Stimulated activated effector memory CD8-positive, alpha-beta T cell treated with anti-CD3 and anti-CD28 coated beads, Interleukin-12 subunit alpha, Interleukin-12 subunit beta, amount 100 ng/mL, for 72 hours (primary cell): ENCODE measurements at places on chromosomes 5 and 9.

- DNase-seq: no peak
These were observed 276.3 kb downstream of the SAXO1 start for GRCh38 chr9:18756712-18757125.

- DNase-seq: no peak
These were observed 2.3 kb downstream of the SUSD3 start for GRCh38 chr9:93060746-93061259.

GRCh38 chr9:76690246-76690972, 73.8 kb upstream of the PCA3 start:
- no peak for DNase-seq

- DNase-seq: no peak
These were observed 55.9 kb downstream of the OTULIN start for GRCh38 chr5:14720236-14720923.

DNA sequence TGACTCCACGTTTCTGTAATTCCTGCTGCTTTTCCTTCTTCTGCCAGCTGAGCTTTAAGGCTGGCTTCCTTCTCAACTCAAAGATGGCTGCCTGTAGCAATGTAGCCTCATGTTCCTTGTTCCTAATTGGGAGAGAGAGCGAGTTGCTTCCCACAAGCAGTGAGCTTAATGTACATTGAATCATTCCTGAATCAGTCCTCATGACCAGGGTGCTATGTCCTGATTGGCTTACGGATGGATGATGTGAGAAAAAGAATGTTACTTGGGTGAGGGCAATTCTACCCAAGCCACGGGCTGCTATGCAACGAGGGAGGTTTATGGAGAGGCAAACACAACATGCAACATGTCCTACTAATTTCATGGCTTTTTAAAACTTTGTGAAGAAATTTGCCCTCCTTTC, 356.2 kb downstream of the RASEF start:
- DNase-seq: no peak

DNA sequence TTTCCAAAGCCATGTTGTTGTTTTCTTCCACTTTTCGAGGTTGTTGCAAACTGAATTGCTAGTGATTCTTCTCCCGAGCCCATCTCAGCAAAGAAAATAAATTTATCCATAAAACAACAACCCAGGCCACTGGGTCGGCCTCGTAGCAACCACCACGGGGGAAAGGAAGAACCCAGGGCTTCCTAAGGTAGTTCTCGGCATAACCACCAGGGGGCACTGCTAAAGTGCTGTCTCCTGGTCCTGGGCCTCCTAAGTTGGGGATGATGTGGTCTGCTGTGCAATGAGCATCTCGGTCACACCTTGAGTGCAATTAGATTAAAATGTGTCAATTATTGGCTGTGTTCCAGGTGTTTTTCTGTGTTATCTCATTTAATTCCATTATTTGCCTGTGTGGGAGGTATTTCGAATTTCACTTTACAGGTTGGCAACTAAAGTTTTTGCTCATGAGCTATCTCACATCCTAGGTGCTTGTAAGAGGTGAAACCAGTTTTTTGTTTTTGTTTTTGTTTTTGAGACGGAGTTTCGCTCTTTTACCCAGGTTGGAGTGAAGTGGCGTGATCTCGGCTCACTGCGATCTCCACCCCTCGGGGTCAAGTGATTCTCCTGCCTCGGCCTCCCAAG, 102.8 kb upstream of the DAP start:
- DNase-seq: peak; percentile 50

- no peak for DNase-seq
These were observed 45.9 kb downstream of the RGS3 start for GRCh38 chr9:113509463-113509862.

GRCh38 chr9:32940740-32941139, 60.7 kb downstream of the APTX start:
- DNase-seq: no peak

GRCh38 chr9:83978992-83979811, 813 bp downstream of the HNRNPK start:
- DNase-seq: peak; percentile 91

- DNase-seq: no peak
These were observed 542.1 kb upstream of the ARRDC3 start for GRCh38 chr5:91925249-91925648.

- DNase-seq: no peak
These were observed 29.1 kb upstream of the BRINP1 start for GRCh38 chr9:119398350-119398749.

GRCh38 chr9:131330814-131331600, 41.5 kb downstream of the PLPP7 start:
- no peak for DNase-seq

DNA sequence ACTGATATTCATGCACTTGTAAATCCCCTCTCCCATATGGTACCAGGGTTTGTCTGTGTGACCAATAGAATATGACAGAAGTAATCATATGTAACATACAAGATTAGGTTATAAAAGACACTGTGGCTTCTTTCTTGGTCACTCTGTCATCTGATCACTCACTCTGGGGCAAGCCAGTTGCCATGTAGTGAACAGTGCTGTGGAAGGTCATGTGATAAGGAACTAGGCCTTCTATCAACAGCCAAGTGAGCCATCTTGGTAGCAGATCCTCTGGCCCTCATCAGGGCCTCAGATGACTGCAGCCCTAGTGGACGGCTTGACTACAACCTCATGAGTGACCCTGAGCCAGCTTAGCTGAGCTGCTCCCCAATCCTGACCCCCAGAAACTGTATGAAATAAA, 30.0 kb upstream of the MATR3 start:
- DNase-seq: no peak

DNA sequence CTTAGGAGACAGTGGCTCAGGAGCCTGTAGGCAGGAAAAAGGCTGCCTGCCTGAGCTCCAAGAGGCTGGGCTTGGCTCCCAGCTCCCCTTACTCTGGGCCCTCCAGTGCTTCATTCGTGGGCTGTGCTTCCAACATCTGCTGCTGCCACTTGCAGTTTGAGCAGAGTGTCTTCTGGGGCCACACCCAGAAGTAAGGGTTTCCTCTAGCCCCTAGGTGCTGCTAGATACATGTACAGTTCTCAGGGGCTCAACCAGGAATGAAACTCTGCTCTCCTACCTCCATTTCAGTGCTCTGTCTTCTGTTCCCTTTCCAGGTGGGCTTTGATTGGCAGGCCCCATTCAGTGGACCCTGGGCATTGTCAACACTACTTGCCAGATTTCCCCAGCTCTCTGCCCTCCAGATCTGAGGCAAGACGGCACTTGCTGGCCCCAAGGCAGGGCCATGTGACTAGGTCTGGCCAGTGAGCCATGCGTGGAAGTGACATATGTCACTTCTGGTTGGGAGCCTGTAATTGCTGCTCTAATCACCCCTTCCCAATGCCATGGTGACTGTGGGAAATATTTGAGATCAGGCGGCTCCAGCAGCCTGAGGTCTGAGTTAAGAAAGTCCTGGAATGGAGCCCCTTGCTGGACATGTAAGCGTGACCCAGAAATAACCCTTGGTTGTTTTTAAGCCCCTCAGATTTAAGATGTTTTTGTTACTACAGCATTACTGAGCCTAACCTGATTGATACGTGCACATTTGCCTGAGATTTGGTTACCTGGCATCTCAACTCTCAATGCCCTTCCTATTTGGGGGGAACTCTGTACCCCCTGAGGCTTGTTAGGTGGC, 9.4 kb upstream of the BOD1 start:
- no peak for DNase-seq

DNA sequence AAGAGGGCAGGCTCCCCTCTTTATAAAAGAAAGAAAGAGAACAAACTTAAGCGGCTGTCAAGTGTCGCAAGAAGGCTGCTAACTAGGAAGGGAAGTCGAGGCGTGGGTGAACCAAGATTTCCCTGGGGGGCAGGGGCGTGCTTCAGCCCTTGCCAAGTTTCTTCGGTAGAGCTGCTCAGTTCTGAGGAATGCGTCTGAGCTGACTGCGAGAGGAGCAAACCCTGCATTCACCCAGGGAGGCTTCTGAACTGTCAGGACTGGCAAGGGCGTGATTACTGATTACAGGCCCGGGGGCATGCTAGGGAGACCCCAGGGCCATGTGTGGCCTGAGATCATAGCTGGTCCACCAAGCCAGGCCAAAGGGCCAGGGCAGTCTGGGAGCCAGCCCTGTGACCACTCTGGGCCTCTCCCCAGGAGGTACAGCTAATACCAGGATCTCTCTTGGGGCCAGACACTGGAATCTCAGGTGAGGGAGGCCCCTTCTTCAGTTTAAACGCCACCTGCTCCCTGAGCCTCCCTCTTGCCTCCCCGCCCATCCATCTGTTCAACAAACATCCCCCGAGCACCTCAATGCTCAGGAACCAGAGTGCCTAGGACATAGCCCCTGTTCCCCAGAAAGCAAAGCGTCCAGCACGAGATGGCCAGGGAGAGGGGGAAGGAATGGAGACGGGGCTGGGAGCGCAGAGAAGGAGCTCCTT, 30.9 kb downstream of the SARDH start:
- DNase-seq: no peak

DNA sequence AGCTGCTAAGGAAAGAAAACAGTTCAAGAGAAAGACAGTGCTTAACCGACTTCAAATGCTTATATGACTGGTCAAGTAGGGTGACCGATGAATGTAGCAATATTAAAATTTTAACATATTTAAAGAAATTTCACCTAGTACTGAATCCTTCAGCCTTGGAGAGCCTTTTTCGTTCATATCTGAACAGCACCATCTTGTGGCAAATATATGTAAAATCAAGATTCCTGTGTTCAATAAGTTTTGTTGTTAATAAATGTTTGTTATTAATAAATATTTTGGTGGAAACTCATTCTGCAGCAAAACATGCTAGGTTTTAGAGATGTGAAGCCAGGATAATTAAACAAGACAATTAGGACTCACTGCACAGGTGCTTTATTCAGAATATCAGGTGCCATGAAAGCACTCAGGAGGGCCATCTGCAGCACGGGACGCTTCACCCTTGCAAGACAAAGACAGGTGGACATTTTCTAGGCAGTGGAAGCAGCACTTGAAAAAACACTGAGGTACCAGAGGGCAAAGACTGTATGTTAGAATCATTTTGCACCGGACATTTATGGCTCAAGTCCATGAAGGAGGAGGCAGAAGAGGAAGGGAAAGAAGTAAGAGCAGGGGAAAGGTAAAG, 15.6 kb downstream of the TICAM2 start:
- no peak for DNase-seq

DNA sequence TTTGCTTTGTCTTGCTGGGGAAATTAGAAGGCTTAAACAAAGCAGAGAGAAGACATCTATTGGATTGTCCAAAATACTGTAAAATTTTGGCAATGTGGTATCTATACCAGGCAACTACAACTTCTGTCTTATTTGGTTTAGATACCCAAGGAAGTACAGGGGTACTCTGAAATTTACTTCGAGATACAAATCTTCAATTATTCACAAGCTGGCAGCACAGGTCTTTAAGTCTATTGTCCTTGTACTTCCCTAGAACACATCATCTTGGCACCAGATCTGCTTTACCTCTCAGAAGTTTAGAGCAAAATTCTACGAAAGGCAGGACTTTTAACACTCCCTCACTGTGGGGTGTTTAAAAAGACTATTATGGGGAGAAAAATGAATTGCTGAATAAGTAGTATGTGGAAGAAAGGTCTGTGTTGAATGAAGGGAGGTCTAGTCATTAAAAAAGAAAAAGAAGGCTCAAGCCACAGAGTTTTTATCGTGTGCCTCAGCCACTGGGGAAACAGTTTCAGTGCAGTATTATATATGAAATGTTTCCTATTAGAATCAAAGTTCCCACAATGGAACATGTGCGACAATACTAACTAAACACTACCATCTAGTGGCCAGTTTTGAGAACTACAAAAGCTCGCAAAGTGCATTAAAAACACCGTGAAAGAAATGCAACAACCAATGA, 93.7 kb downstream of the PDE4D start:
- DNase-seq: peak; percentile 52

GRCh38 chr5:135977375-135977928, 22.7 kb upstream of the LECT2 start:
- peak; percentile 62 for DNase-seq

- DNase-seq: no peak
These were observed 60.9 kb upstream of the GLRX start for GRCh38 chr5:95883185-95884016.

GRCh38 chr5:170843870-170844269, 17.9 kb upstream of the RANBP17 start:
- no peak for DNase-seq

DNA sequence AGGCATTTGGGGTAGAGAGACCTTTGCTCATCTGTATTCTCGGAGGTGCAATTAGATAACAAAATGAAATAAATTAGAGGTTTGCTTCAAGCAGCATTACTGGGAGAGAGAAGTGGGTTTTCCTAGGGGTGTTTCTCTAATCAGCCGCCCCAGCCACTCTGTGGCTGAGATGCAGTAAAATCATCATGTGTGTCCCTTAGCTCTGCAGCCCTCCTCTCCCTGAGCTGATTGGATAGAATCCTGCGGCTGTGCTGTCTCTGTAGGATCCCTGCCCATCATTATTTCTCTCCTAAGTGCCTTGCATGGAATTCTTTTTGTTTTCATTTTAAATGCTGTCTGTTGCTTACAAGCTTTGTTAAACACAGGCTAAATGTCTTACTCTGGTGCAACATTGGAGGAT, 171.4 kb downstream of the SH3GL2 start:
- DNase-seq: no peak

GRCh38 chr5:141430332-141431113, at the start of gene PCDHGA12:
TSS of gene PCDHGA12 (plus strand) at chr5:141430507. CDS start at chr5:141430760, 253 bp downstream.
- DNase-seq: no peak

- DNase-seq: no peak
These were observed 212.0 kb downstream of the RAB3C start for GRCh38 chr5:58794875-58795274.
